ENCODE measurements at places on chromosomes 3 and 15.

GRCh38 chr3:123036352-123037014 is 8.9 kb upstream of the SEMA5B start:
- no peak for DNase-seq

GRCh38 chr15:79898369-79898768 is 1.6 kb upstream of the MTHFS start:
- DNase-seq = no peak

- DNase-seq = no peak
Measured at GRCh38 chr3:127903611-127904375, 11.2 kb upstream of the KBTBD12 start.

- DNase-seq = no peak
Measured at GRCh38 chr3:13233487-13234485, 160.6 kb upstream of the IQSEC1 start.

DNA sequence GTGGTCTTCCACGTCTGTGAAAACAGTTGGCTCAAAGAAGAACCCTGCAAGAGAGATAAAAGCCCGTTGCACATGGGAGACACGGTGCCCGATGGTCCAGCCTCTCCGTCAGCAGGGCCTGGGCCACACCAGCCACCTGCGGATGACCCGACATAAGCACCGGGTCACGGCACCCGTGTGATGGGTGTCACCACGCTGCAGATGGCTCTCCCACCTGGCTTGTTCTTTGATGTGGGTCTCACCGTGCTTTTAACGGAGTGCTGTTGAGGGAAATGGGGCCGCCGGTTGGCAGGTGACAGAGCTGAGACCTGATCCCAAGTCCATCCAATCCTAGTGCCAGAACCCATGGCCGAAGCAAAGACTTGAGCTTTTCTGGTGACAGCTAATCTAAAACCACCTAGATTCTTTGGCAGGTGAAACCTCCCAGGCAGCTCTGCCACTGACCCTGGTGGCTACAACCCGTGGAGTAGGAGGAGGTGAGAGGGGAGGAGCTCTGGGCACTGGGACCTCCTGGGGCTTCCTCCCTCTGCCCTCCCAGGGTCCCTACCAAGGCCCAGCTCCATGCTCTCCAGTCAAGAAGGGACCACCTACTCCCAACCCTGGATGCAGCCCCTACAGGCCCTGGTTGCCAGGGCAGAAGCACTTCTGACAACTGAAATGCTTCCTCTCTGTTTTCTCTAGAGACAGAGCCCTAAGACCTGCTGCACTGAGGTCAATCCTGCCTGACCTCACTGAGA is 23.4 kb upstream of the SLC41A3 start:
- DNase-seq = no peak

DNA sequence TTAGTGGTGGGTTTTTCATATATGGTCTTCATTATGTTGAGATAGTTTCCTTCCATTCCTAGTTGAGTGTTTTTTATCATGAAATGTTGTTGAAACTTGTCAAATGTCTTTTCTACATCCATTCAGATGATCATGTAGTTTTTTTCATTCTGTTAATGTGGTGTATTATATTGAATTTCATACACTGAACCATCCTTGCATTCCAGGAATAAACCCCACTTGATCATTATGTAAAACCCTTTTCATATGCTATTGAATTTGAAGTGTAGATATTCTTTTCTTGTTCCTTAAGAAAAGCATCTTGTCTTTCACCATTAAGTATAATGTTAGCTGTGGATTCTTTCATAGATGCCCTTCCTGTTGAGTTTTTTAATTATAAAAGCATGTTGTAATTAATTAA is 42.9 kb downstream of the PIAS1 start:
- no peak for DNase-seq

DNA sequence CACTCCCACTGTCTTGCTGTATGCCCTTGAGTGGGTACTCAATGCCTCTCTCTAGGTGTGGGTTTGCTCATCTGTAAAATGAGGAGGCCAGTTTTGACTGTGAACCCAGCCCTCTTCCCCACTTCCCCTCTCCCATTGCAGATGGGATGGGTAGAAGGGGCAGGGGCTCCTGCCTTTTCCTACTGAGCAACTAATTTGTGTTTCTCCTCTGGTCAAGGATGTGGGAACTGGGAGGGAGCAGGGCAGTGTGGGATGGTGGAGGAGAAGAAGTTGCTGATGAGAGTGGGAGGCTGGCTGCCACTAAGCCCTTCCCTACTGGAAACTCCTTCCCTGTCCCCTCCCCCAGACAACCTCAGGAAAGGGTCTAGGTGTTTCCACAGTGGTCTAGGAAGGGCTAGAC is 20.1 kb upstream of the ANKDD1A start:
- no peak for DNase-seq

DNA sequence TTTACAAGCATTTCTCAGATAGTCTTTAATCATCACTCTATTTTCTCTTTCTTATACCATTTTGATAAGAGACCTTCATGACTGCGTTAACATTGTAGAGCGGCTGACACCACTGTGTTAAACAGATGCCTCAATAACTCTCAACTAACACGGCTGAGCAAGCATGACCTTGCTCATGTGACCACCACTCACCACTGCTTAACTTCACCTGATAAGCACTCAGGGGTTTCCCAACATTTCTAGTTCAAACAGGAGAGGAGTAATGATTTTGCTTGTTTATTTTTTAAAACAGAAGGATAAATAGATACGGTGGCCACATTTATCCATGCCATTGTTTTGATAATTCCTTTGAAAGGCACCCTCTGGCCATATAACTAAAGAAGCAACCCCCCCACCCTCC is 37.7 kb upstream of the TMEM45A start:
- DNase-seq = no peak

DNA sequence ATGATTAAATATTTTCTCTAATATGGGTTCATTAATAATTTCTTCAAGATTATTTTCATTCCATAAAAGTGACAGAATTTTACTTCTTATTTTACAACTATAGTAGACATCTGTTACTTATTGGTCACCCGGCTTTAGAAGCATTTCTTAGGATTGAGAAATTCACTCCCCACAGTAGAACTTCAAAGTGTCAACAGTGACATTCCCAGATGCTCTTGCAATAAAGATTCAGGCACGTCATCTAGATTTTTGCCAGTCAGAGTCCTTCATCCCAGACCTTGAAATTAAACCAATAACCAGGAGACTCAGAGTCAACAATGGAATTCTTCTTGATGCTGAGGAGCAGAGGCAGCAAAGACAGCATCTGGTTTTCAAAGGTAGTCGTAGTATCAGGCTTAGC is 190.8 kb downstream of the VGLL3 start:
- no peak for DNase-seq

- DNase-seq = no peak
Measured at GRCh38 chr15:37767841-37768455, 166.5 kb upstream of the TMCO5A start.

- no peak for DNase-seq
Measured at GRCh38 chr3:31077826-31078225, 183.4 kb upstream of the GADL1 start.

DNA sequence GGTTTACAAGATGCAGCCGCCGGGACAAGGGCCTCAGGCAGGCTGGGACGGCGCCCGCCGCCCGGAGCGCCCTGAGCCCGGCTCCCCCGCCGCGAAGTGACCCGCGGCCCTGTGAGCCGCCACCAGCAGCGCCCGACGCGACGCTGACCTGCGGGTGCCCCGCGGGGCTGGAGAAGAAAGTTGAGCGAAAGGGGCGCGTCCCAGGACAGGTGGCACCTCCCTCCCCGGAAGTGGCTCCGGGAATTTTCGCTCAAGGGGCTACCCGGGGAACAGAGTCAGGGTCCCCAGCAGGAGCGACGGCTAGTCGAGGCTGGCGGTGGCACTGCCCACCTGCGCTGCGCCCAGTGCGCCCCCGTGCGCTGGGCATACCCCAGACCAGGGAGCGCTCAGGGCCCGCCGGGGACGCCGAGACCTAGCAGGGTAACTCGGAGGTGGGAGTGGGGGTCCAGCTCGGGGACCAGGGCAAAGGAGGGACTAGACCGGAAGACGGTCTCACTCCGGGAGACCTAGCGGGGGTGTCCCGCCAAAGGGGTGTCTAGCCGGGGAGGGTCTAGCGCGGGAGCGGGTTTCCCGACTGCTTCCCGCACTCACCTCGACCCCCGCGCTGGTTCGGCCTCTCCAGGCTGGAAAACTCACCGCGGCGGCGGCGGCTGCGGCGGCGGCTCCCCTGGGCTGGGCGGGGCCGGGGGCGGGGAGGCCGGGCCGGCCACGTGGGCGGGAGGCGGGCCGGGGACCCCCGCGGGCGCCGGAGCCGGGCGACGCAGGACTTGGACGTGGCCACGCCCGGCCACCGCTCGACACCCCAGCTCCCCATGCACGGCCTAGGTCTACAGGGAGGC is 18.4 kb downstream of the SPATA12 start:
- DNase-seq = peak; percentile 78

GRCh38 chr3:161070252-161070930 is 34.8 kb downstream of the B3GALNT1 start:
- DNase-seq = no peak

- DNase-seq = no peak
Measured at GRCh38 chr3:100360757-100361496, 26.4 kb downstream of the NIT2 start.

All from retina (tissue), 1 donor.